ENCODE measurements at places on chromosomes 1 and 21.

- DNase-seq, result peak; percentile 75
These were observed 9.7 kb downstream of the OR2B11 start for GRCh38 chr1:247448107-247448791.

DNA sequence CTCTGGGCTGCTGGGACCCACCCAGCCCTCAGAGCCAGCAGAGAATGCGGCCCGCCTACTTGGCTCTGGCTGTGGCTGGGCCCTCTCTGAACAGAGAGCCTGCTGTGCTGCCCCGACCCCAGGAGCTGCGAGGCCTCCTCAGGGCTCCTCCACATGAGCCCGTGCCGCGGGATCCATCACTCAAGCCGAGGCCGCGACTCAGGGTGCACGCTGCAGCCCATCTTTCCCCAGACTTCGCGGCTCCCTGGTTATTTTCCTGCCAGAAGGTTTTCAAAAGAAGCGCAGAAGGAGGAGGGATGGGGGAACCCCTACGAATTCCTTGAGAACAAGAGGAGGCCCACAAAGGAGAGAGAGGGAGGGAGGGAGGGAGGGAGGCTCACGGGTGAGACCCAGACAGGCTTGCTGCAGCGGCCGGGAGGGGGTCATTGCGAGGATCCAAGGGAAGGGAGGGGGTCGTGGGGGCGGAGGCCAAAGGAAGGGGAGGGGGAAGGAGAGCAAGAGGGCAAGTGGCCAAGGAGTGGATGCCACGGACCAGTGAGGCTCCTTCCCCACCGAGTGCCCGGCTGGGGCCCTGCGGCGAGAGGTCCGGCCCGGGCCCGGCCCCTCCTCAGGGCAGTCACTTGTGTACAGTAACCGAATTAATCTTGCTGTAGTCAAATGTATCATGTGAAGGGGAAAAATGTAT is 146.8 kb downstream of the CASZ1 start:
- DNase-seq, result no peak

DNA sequence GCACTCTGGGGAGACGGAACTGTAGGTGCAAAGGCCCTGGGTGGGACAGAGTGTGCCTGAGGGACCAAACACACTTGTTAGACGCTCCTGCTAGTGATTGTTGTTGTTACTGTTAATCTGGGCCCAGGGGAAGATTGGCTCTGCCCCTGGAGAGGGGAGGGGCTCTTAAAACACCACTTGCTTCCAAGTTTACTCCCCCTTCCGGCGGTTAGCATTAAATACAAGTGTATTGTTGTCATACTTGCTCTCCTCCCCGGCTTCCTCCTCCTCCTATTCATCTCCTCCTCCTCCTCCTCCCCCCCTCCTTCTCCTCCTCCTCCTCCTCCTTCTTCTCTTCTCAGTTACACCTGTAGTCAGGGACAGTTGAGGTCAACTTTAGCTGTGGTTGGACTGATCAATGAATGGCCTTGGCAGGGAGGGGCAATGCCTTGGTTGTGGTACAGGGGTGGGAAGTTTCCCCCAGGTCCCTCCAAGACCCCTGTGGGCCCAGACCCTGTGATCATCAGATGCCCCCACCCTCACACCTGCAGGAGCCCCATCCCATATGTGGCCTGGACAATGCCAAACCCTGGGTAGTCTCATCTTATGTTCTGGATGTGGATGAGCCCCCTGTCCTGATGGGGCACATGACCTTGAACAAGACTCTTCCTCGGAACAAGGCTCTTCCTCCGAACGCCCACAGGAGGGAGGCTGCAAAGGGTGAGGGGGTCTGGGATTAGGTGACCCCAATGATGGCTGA is 217.3 kb downstream of the PTPRU start:
- peak; percentile 82 for DNase-seq

- DNase-seq, result no peak
These were observed 17.6 kb downstream of the PGBD2 start for GRCh38 chr1:248923352-248924338.

DNA sequence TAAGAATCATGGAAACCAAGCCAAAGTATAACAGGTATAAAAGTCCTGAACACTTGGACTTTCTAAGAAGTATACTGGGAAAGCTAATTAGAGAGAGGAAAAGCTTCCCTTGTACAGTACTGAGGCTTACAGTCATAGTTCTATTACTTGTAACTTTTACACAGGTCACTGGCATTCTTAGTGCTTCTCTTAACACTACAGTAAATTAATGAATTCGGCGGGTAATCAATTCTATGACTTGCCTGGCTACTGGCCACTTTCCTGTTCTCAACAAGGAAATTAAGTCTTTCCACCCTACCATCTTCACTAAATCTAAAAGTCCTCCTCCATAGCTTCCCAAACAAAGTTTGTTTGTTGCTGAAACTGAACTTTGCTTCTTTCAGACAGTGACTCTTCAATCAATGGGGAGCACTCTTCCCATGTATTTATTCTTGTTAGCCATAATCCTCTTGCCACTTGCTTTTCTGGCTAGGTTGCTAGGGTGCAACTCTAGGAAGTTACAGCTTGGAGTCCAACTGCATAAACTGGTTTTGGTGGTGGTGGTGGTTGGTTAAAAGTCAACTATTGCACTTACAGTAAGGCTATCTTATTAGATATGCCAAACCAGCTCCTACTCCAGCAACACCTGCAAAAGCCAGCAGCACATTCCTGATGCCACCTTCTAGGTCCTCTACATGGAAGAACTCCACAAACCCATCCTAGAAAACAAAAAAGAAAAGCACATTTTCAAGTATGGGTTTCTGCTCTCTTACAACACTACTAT is 2.4 kb downstream of the MCL1 start:
- no peak for DNase-seq

DNA sequence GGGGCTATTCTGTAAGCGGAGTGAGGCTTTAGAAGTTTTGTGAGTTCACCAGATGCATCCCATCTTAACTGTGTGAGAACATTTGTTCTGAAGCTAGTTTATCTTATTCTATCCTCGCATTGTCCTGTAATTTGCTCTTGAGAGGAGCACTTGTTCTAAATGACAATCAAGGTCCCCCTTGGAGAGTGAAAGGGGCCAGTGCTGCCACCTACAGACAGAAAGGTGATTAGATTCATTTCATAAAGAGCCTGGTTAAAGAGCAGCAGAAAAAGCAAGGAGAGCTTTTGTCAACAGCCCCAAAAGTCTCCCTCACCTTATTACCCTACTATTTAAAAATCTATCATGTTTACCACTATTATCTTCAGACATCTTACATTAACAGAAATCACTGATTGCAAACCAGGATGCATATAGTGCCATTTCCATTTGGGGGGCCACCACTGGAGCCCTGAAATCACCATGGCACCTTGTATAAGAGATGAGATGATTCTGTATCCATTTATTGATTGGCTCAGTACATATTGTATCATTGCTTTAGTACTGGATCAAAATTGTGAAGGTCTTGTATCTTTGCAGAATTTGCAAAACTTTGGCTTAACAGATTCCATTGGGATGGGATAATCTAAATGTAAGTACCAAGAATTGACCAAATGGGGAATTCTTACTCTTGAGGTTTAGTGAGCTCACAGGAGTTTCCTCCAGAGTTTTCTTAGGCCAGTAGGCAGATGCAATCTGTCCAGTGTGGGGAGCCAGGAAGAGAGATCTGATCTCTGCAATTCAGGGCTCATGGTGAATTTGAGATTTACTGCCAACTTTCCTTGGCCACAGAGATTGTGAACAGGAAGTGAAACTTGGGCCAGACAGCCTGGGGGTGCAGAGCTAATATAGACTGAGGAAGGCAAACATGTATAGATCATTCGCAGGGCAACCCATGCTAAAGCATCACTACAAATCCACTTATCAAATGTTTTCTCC is 64.3 kb upstream of the TRABD2B start:
- peak; percentile 81 for DNase-seq

- DNase-seq, result no peak
These were observed 47.3 kb upstream of the CNN3 start for GRCh38 chr1:94974241-94974640.

- DNase-seq, result peak; percentile 53
These were observed 551 bp downstream of the ZRANB2 start for GRCh38 chr1:71080230-71080738.

DNA sequence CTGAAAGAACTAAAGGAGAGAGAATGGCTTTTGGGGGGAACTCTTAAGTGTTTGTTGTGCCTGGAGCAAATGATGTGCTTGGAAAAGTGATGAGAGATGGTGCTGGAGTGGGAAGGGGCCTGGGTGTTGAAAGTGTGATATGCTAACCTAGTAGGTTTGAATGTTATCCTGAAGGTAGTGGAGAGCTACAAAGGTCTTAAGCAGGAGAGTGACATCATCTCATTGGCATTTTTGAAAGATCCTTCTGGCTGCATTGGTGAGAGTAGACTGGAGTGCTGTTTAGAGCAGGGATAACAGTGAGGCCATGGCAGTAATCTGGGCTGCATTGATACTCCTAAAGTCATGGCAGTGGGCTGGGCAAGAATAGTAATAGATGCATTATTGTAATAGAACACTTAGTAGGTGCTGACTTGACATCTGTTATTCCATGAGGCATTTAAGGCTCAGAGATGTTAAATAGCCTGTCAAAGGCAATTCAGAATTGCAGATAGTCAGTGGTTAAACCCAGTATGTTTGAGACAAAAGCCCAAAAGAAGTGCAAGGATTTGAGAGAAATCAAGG is 44.5 kb downstream of the MDM4 start:
- DNase-seq, result peak; percentile 78

GRCh38 chr1:54299037-54299436 is 99.1 kb downstream of the MRPL37 start:
- no peak for DNase-seq

DNA sequence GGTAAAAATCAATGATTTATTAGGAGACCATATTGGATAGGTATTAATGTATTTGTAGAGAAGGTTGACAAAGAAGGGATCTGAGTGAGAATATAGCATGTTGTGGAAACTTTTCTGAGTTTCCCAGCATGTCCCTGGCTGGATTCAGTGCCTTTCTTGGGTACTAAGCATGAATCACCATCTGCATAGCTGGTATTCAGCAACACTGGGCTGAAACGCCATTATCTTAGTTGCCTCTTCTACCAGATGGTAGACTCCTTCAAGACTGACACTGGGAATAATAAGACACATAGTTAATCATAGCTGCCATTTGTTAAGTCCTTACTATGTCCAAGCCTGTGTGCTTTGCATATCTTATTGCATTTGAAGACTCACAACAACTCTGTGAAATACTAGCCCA is 45.5 kb downstream of the ATP5PF start:
- DNase-seq, result no peak

DNA sequence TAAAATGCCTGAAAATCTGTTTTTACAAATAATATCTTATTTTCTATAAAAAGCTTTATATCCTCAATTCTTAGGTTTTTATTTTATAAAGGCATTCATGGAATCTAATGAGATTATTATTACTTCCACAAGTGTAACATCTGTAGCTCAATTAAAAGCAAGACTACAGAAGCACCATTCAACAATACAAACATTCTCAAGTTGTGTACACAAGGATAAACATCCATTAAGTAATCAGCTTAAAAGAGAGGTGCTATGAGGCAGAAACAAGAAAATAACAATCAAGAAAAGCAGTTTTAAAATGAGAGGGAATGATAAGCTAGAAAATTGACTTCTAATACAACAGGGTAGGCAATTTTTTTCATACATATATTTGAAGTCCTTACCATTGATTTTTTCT is 326.1 kb downstream of the MRPL39 start:
- DNase-seq, result no peak

- DNase-seq, result peak; percentile 83
These were observed 2.6 kb upstream of the CC2D1B start for GRCh38 chr1:52368383-52369172.

GRCh38 chr1:116764906-116765862 is 11.0 kb downstream of the CD2 start:
- peak; percentile 29 for DNase-seq

DNA sequence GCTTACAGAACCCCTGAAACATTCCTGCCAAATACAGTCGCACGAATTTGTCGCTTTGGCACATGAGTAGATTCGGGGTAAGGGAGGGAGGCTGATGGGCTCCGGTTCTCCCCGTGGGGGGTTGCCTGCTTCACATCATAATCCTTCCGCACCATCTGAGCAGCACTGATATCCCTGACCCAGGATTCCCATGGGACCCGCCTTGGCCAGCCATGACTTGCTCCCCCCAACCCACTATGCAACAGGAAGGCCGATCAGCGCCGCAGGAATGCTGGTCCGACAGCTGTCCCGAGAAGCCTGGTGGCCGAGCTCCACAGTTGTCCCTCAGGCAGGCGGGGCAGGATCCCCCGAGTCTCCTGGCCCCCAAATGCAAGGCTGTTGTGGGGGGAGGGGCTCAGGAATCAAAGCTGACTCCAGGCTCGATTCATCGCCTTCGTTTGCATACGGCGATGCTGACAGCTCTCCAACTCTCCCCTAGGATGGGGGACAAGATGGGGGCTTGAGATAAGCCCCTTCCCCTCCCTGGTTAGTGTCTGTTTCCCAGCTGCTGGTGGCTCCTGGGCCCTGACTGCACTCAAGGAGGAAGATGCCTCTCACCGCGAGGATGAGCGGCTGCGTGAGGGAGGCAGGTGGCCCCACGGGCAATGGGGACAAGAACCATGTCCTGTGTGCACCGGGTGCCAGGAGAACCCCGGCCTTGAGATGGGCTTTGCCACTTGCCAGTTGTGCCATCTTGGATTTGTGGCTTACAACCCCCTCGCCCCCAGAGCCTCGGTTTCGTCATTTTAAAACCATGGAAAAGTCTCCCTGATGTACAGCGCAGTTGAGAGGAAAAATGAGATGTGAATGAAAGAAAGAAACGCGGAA is 9.3 kb downstream of the DRAXIN start:
- DNase-seq, result no peak

DNA sequence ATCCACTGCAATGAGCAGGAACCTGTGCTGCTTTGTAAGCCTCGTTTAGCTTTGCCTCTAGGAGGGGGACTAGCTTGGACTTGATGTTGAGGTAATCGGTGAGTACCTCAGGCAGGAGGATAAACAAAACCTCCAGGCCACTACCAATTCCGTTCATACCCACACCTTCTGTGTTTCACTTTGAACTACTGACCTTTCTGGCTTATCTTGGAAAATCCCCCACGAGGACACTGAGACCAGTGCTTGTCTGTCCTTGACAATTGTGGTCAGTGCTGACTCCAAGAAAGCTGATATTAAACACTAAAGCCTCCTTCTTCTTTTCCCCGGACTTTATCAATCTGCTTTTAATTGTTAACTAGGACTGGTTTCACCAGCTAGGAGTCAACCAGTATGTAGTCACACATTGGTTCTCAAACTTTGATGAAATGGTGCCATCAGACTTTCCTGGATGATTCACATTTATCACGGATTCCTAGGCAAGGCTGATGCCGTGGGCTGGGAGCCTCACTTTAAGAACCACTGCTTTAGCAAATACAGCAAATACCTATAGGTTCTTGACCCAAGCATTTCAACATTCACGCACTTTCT is 52.7 kb downstream of the TGFB2 start:
- DNase-seq, result no peak

DNA sequence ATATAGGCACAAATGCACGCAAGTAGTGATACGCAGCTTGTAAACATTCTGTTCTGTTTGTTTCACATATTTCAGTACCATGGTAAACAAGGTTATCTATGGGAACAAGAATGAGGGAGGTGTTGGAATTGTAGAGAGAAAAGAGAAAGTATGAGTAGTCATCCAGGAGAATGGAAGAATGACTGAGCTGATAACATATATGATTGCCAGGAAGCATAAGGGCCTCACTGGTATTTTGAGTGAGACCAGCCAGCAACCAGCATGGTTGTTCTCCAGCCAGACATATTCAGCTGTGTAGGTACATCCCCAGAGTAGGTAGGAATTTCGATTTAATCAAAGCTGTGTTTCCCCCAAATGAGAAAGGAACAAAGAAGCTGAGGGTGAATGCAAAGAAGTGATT is 58.9 kb upstream of the ARTN start:
- no peak for DNase-seq

GRCh38 chr1:14511796-14512585 is 86.5 kb upstream of the KAZN start:
- peak; percentile 29 for DNase-seq
